ENCODE measurements at places on chromosomes 2 and 18.

GRCh38 chr2:16154501-16155280 is 214.3 kb downstream of the MYCN start:
- DNase-seq, result no peak

DNA sequence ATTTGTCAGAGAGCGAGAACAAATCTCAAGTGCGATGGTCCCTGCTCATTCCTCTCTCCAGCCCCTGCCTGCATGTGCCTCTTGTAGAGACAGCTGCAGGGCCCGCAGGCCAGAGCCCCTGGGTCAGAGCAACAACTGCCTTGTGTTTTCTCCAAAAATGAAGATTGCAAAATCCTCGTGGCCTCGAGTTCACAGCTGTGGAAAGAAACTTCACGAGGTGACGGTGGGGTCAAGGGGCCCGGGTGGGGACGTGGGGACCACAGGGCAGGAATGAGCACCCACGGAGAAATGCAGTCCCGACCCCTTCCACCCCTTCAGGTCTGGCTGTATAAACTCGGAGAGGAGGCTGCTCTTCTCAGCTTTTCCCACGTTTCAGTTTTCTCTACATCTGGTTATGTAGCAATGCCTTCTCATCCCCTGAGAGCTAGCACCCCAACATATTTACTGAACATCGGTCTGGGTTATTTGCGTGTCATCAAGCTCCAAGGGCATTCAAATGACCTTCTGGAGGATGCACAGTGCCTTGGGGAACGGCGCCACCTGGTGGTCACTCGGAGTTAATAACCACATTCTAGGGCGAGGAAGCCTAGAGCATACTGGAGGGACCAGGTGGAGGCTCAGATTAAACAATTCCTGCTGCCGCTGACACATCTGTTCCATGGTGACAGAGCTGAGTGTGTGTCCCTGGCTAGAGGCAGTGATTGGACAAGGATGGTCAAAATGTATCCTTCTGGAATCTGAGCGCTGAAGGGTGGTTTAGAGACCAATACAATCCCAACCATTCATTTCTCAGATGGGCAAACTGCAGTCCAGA is 91.4 kb upstream of the CYRIA start:
- DNase-seq, result peak; percentile 75

DNA sequence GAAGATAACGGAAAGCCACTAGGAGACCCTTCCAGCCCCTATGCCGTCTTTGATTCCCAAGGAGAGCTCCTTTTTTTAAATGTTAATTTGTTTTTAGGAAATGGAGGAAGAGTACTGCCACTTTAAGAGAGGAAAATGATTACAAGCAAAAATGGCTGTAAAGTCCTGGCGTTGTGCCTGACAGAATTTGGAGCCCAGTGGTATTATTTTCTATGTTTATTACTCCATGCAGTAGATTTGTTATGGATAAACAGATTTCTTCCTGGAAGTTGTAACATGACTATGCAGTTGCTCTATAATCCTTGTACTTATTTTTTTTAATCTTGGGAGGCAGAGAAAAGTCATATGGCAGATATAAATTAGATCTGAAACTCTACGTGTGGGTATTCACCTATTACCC is 141.3 kb downstream of the GBX2 start:
- no peak for DNase-seq

- DNase-seq, result no peak
These were observed 339.1 kb downstream of the TSN start for GRCh38 chr2:122094557-122094956.

- no peak for DNase-seq
These were observed 48.8 kb upstream of the LPIN2 start for GRCh38 chr18:3061581-3062312.

- DNase-seq, result peak; percentile 19
These were observed 9.3 kb downstream of the MAPRE3 start for GRCh38 chr2:26979741-26980140.

GRCh38 chr2:45169339-45170190 is 160.3 kb upstream of the SIX2 start:
- DNase-seq, result peak; percentile 38

GRCh38 chr2:119739580-119740255 is 20.0 kb upstream of the PTPN4 start:
- DNase-seq, result no peak

DNA sequence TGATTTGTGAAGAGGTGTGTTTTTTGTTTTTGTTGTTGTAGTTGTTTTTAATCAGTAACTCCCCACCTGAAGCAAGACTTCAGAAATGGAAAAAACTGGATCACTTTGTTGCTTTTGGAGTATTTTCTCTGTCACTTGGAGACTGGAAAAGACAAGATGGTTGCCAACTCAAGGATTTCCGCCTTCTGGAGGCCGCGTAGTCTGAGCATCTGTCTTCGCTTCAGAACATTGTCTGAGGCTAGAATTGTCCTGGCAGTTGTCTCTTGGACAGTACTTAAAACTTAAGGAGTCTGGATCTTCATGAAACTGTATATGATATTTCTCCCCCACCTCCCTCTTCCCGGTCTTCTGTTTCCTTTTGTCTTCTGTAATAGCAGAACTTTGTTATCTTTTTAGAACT is 67.7 kb downstream of the ARHGAP28 start:
- DNase-seq, result no peak

DNA sequence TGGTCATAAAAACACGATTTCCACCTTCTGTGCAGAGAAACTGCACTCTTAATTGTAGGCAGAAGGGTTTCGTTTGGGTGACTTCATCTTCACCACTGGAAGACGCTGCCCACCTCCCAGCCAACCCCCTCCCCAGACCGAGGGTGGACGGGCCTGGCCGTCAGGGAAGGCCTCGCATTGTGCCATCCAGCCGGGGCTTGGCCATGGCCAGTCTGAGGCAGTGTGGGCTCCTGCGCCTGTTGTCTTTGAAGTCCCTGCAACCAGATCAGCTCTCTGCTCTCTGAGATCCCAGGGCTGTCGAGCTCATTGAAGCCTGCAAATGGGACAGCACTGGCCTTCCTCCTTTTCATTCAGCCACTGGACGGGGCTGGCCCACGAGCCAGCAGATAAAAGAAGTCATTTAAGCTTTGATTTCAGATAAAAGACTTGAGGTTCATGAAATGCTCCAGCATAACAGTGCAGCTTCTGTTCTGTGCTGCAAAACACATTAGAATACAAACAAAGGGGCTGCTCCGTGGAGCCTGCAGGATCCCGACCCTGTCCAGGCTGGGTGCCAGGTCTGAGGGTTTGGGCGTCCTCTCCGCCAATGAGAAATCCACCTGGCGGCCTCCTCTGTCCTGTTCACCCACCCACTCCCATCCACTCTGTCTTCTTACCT is 253.5 kb downstream of the LDLRAD4 start:
- no peak for DNase-seq

GRCh38 chr18:10923141-10923540 is 226.2 kb downstream of the PIEZO2 start:
- DNase-seq, result no peak

GRCh38 chr2:209970271-209970670 is 32.2 kb upstream of the RPE start:
- DNase-seq, result no peak

DNA sequence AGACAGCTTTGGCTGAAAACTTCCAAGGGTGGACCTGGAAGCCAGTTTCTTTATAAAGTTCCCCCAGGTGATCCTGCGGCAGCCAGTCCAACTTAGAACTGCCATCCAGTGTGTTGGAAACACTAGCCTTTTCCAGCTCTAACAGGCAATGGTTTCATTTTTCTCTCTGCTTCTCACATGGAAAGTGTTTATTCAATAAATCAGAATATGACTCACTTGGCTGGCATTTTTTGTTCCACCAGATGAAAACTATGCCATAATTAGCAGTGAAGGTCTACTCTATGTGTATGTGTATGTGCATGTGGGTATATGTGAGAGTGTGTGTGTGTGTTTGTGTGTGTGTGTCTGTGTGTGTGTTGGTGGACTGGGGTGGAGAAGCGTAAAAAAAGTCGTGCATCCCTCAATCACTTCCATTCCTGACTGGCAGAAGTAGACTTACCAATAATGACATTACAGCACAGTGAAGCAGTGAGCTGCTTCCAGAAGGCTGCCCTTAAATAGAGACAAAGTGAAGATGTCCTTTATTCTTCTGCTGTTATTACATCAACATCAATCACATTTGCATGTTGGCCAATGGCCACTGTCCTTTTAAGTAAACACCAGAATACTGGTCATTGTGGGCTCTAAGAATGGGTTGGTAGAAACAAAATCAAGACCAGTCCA is 90.9 kb upstream of the SETBP1 start:
- no peak for DNase-seq

GRCh38 chr2:101251844-101252407 is 760 bp upstream of the CNOT11 start:
- no peak for DNase-seq

DNA sequence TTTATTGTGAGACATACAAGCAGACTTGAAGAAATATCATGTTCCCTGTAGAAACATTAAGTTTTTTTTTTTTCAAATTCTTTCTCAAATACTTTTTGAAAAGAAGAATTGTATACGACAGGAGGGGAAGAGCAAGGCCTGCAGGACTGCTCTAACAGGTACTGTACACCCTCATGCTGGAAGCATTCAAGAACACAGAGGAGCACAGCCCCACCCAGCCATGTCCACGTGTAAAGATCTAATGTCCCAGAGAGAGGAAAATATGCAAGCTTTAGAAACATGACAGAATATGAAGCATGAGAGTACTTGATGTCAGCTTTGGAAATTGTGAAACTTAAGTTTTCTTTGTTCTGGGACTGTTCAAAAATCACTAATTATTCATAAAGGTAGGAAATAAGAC is 191.6 kb downstream of the TTC32 start:
- DNase-seq, result no peak

GRCh38 chr2:210539578-210540416 is 16.6 kb upstream of the CPS1 start:
- DNase-seq, result no peak

GRCh38 chr18:45837283-45838070 is 12.0 kb downstream of the SIGLEC15 start:
- DNase-seq, result peak; percentile 72

DNA sequence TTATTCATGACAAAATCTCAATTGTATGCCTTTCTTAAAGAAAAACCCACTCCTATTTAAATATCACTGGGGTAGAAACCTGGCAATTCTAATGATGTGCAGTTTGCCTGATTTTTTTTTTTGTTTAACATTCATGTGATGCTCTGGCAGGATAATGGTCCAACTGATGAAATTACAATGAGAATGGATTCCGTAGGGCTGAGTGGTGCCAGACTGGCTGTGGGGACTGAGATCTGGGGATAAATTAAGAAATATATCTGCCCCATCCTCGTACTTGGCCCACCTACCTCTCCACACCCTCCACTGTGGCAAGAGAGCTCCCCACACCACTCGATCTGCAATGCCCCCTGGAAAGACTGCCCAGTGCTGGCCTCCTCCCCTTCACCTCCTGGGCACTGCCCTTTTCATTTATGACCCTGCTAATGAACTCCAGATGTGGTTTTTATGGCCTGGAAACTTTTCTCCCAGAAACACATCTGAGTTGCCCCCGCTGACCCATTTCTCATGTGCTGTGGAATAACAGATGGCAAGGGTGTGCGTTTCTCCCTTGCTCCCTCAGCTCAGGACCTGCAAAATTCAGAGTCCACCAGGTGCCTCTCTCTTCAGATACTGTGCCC is 33.0 kb upstream of the RPL37A start:
- DNase-seq, result no peak

- DNase-seq, result no peak
These were observed 50.9 kb downstream of the ADCYAP1 start for GRCh38 chr18:955384-956066.

DNA sequence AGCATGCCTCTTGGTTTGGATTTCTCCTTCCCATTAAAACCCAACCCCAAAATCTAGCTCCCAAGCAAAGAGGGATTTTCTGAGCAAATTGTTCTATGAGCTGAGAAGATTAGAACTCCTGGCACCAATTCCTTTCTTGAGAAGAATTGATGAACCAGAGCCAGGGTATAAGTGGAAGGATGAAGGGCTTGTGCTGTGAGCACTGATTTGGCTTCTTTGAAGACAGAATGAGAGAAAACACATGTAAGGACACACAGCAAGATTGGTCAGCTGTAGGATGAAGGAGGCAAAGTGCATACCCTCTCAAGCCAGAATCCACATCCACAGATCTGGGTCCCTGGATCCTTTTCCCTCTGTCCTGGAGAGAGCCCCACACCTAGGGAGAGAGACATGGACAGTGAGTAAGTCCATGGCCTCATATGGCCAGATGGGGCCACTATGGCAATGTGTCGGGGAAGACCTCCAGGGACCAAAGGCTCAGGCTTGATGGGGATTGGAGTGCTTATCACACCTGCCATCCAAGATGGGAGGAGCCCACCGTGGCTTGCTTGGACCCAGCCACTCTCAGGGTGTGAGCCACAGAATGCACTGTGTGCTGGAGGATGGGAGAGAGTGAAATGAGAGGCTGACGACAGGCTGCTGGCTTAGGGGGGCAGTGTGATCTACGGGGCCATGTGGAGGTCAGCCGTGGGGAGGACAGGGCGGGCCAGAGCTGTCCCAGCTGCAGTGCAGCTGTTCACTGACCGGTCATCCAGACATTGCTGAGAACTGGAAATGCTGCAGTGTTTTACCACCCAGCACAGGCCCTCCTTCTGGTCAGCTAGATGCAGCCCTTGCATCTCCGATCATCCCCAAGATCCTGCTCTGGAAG is 339.8 kb downstream of the CYP26B1 start:
- DNase-seq, result no peak

GRCh38 chr2:139480161-139480650 is 700.0 kb upstream of the NXPH2 start:
- no peak for DNase-seq

- no peak for DNase-seq
These were observed 345.5 kb upstream of the DSEL start for GRCh38 chr18:67862069-67862468.

DNA sequence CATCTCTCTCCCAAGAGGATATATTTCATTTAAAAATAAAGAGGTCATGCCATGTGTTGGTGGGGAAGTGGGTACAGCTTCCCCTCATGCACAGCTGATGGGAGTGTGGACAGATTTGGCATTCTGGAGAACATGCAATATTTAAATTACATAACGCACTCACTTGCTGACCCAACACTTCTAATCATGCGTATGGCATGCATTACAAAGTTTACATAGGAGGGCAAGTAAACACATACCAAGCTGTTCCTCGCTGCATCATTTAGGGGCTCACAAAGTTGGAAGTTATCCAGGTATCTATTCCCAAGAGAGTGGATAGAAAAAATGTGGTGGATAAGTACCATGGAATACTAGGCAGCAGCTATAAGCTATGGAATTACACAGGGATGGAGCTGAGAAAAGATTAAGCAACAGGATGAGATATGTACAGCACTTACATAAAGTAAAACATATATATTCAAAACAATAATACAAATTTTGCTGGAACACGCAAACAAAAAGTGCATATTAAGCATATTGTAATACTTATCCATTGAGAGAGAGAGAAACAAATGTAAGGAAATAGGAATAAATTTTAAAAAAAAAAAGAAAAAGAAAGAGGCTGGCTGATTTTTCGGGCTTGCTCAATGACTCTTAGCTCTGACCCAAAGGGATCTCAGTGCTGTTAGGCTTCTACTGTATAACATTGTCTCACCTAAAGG is 11.0 kb downstream of the CYP1B1 start:
- DNase-seq, result peak; percentile 37

GRCh38 chr2:197306696-197307040 is 3.9 kb downstream of the ANKRD44 start:
- DNase-seq, result no peak

GRCh38 chr2:176755537-176756135 is 457.0 kb upstream of the HNRNPA3 start:
- DNase-seq, result no peak

All from suppressor macrophage treated with lipopolysaccharide for 1 hour (primary cell).